ENCODE measurements at places on chromosomes 2 and 18. TPM values are rescaled to one million over a fixed set of nuclear protein-coding genes. Genes with fewer than 3 reads are reported as not detected.

RBKS gene
- 1.7 TPM for total RNA-seq

ST6GAL2 gene
- 1.6 TPM for total RNA-seq

IKZF2 gene
- total RNA-seq = 11.3 TPM

KLF7 gene
- 11.6 TPM for total RNA-seq

SLC8A1 gene
- 7.9 TPM for total RNA-seq
